ENCODE measurements at places on chromosomes 11 and 22.

GRCh38 chr22:41524809-41525449 lies 19.3 kb downstream of the POLR3H start:
- DNase-seq = peak; percentile 36

DNA sequence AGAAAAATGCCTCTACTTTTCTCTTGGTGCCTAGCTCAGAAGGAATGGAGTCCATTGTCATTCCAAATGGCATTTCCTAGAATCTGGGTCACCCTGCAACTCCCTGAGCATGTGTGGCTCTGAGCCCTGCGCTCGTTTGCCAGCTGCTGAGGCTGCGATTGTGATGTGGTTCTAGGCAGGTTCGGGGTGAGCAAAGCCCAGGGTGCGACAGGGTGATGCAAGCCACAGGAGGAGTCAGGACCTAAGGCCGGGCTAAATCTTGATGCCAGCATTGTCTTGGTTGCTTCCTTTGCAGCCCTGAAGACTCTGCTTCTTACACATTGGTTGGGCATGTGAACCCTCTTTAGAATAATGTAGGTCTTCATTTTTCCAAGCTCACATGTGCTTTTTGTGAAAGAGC lies 131.0 kb downstream of the MORC2 start:
- DNase-seq = no peak

GRCh38 chr11:91972665-91973266 lies 251.9 kb upstream of the FAT3 start:
- DNase-seq = no peak

DNA sequence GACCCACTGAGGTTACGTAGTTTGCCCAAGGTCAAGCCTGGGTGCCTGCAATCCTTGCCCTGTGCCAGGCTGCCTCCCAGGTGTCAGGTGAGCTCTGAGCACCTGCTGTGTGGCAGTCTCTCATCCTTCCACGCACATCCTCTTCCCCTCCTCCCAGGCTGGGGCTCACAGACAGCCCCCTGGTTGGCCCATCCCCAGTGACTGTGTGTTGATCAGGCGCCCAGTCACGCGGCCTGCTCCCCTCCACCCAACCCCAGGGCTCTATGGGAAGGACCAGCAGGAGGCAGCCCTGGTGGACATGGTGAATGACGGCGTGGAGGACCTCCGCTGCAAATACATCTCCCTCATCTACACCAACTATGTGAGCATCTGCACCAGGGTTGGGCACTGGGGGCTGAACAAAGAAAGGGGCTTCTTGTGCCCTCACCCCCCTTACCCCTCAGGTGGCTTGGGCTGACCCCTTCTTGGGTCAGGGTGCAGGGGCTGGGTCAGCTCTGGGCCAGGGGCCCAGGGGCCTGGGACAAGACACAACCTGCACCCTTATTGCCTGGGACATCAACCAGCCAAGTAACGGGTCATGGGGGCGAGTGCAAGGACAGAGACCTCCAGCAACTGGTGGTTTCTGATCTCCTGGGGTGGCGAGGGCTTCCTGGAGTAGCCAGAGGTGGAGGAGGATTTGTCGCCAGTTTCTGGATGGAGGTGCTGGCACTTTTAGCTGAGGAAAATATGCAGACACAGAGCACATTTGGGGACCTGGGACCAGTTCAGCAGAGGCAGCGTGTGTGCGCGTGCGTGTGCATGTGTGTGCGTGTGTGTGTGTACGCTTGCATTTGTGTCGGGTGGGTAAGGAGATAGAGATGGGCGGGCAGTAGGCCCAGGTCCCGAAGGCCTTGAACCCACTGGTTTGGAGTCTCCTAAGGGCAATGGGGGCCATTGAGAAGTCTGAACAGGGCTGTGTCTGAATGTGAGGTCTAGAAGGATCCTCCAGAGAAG lies 1.6 kb downstream of the GSTP1 start:
- no peak for DNase-seq

DNA sequence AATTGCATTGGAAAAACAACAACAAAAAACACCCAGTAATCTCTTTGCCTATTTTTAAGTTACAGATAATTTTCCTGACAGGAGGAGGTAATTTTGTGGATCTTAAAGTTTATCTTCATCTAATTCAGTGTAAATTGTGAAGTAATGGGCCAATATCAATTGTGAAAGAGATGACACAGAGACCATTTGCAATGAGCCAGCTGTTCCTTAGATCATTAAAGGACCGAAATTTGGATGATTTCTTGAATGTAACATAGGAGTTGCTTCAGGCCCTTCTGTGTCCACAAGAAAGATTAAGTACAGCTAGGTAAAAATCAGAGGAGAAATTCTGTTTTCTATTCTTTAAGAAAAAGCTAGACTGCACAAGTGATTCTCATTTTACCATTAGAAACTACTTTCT lies 718.5 kb upstream of the ANO3 start:
- no peak for DNase-seq

- no peak for DNase-seq
Observed at GRCh38 chr11:1939006-1939625, 8.0 kb upstream of the MRPL23 start.

- no peak for DNase-seq
Observed at GRCh38 chr11:115112754-115113153, 391.5 kb downstream of the CADM1 start.

- DNase-seq = no peak
Observed at GRCh38 chr11:130403271-130403804, 25.1 kb downstream of the ADAMTS8 start.

DNA sequence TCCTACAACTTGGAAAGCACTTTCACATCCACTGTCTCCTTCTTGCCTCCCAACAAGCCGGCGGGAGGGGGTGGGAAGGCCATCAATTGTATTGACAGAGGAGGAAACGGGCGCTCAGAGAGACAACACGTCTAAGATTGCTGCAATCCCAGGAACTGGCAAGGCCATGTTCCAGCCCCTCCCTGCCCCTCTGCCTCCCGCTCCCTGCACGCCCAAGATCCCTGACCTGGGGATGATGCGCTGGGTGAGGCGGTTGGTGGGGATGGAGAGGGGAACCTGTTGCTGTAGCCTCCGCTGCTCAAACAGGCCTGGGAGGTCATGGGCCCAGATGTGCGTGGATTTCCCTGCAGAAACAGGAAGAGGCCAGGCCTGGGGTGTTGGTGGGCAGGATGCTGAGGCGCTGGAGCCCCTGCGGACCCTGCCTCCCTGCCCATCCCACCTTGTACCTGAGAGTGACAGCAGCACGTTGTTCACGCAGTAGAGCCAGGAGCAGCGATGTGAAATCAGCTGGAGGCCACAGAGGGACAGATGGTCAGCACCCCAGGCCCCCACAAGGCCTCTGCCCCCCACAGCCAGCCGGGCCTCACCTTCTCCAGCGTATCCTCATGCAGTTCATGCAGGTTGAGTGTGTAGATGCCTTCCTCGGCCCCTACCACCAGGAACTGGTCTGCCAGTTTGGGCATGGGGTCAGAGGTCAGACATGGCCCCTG lies 6.8 kb downstream of the MAP4K2 start:
- DNase-seq = no peak

- DNase-seq = no peak
Observed at GRCh38 chr11:115226556-115226955, 277.7 kb downstream of the CADM1 start.

GRCh38 chr11:44680982-44681597 lies 45.7 kb upstream of the TSPAN18 start:
- no peak for DNase-seq

DNA sequence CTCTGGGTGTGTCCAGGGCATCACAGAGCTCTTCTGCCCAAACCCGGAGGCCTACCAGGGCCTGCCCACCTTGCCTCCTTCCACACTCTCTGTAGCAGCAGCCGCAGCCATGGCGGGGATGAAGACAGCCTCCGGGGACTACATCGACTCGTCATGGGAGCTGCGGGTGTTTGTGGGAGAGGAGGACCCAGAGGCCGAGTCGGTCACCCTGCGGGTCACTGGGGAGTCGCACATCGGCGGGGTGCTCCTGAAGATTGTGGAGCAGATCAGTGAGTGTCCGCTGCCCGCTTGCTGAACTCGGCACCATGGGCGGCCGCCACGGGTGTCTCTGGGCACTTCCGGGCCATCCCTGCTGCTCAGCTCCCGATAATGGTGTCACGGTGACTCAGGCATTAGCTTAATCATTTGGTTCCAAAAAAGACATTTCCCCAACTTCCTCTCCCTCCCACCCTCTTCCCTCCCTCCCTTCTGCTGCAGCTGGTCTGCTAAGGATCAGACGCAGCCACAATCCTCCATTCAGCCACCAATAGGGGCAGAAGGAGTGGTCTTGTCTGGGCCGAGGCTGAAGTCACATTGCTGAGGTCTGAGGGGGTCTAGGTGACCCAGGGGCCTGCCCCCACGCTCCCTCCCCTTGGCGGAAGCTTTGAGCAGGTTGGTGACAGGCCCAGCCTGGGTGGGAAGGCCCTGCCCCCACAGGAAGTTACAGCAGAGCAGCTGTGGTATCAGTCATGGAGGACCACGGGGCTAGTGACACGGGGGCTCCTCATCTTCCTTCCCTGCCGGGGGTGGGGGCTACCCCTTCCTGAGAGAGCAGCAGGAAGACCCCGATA lies 950 bp downstream of the FERMT3 start:
- peak; percentile 64 for DNase-seq

GRCh38 chr11:67617243-67617953 lies 10.7 kb downstream of the NDUFV1 start:
- no peak for DNase-seq

DNA sequence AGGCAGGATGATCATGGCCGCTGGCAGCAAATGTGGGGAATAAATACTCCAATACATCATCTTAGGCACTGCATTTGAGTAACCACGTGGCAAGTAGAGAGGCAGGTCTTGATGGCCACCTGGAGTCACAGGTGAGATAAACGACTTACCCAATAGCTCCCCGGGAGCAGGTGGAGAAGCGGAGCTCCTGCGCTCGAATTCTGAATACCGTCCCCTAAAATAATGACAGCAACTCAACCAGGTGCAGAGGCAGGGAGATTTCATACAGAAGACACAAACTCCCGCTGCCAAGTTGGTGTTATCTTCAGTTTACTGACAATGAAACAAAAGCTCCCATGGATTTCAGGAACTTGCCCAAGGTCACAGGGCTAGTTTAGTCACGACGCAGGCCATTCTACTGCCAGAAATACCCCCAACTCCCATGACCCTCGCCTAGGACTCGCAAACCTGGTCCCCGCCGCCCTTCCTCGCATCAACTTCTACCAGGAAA lies 437 bp downstream of the SLC43A3 start:
- DNase-seq = no peak

DNA sequence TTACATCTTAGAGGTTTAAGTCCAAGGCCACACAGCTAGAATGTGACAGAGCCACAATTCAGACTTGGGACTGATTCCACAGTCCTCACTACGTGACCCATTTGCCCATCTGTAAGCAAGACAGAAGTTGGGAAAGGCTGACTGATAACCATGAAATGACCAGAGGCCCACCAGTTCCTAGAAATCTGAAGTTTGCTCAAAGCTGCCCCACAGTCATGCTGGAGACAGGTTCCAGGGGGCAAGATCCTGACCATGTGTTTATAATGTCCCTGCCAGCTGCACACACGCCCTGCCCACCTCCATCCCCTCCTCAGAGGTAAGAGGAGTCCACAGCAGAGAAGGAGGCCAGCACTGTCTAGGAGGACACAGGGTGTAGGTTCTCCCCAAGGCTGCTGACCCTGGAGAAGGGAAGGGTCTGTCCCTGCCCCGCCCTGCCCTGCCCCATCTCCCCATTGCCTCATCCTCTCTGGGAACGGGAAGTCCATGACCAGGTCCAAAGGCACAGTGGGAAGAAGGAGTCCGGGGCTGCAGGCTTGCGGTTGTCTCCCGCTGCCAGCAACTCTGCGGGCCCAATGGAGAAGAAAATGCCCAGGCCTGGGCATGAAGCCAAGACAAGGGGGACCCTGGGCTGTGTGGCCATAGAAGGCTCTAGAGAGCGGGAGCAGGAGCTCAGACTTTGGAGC lies 11.9 kb upstream of the OAF start:
- DNase-seq = no peak

- no peak for DNase-seq
Observed at GRCh38 chr11:119359365-119360214, 13.1 kb upstream of the MFRP start.

- no peak for DNase-seq
Observed at GRCh38 chr11:92929246-92929645, 40.2 kb upstream of the MTNR1B start.

Data from effector CD4-positive, alpha-beta T cell (primary cell).